ENCODE measurements at places on chromosomes 7 and 10.

GRCh38 chr7:4845740-4846142 lies 16.1 kb downstream of the PAPOLB start:
- DNase-seq, result peak; percentile 70

DNA sequence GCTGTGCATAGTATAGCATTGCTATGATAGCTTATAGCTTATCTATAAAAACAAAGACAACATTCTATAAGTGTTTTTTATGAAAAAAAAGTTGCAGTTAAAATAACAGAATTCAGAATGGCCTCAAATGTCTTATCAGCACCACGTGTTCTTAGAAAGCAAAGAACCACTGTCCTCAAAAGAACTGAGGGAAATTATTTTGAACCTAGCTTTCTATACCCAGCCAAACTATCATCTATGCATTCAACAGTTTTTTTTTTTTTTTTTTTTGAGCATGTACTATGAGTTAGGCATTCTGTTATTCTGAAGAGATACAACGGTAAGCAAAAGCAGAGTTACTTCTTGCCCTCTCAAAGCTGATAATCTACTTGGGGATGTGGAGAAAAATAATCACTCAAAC lies 247.8 kb downstream of the CREB5 start:
- DNase-seq, result no peak

- no peak for DNase-seq
Measured at GRCh38 chr10:29057822-29058331, 231.0 kb upstream of the LYZL1 start.

DNA sequence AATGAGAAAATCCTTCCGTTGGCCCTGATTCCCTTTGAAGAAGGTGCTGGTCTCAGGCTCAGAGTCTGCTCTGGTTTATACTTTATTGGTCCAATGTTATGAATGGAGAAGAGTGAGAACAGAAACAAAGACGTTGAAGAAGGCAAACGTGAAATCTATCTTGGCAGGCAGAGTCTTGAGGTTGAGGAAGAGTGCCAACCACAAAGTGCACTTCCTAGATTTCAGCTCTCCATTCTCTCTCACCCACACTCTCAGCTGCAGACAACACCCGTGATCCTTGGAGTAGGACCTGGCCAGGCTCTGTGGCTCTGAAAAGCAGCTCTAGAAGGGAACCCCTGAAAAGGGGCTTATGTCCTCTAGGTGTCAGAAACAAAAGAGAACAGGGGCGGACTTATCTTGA lies 128.9 kb upstream of the PLXNA4 start:
- no peak for DNase-seq

DNA sequence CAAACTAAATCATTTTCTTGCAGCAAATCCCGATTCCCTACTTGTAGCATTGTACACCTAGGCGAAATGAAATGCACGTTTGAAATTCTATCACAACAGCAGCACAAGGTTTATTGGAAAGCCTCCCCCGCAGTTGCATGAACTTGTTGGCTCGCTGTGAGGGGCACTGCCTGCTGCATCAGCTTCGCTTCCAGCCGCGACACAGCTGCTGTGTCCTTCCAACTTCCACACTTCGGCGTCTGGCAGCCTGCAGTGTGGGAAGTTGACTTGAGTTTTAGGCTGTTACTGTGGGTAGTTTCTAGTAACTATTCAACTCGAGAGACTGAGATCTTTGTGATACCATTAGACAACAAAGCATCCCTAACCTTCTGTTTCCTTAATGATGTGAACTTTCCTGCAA lies 315.8 kb upstream of the TPK1 start:
- DNase-seq, result no peak

DNA sequence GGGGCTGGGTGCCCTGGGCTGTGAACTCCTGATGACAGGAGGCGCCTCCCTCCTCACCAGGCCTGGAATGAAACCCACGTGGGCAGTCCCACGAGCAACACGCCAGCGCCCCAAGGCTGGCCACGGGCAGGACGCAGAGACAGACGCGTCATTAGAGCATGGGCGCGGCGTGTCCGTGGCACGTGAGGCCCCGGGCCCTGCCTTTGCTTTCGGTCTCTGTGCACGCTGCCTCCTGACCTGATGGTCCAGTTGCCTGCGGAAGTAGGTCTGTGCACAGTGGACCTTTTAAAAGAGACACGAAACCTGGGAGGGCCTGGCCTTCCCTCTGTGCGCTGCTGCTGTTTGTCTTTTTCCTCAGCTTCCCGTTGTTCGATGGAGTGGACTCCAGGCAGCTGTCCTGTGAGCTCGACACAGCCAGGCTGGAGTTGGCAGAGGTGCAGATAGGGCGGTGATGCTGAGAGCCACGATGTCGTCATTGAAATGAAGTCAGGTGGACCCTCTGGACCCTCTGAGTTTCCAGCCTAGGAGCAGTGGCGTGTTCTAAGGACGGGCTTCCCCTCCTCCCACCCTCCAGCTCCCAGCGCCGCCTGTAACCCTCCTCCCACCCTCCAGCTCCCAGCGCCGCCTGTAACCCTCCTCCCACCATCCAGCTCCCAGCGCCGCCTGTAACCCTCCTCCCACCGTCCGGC lies 40.1 kb upstream of the CFAP46 start:
- no peak for DNase-seq

GRCh38 chr7:100493476-100494264 lies 9.9 kb downstream of the NYAP1 start:
- DNase-seq, result no peak

DNA sequence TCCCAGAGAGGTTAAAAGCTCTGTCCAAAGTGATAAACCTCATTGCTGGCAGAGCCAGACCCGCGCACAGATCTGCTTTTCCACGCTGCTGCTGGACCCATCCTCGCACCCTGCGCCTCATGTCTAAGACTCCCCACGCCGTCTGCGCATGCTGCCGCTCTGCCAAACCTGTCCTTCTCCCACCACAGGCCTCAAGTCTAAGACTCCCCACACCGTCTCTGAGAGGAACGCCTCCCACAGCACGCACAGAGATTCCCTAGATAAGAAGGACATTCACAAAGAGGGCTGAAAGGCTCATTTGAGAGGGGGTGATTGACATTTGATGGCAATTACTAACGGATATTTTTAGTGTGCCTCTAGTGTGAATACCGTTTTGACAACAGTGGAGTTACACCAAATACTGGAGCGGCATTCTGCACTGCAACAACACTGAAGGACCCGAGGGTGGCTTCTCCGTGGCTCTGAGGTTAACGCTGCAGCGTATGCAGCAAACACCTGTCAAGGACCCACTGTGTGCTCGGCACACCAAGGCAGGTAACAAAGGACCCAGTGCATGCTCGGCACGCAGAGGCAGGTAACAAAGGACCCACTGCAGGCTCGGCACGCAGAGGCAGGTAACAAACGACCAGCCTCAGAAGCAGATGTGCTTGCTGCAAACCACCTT lies 231.4 kb downstream of the DNAJB6 start:
- no peak for DNase-seq

- DNase-seq, result no peak
Measured at GRCh38 chr10:33494694-33495265, 160.3 kb upstream of the NRP1 start.

- no peak for DNase-seq
Measured at GRCh38 chr7:77238703-77239136, 39.1 kb upstream of the FGL2 start.

Measured in NCI-H1436 (cell line).